SW480 (cell line): ENCODE measurements at places on chromosomes 16 and 17.
A peak's percentile ranks its signal among the peaks of the same experiment; 100 is the strongest.

- DNase-seq, result no peak
Observed at GRCh38 chr16:87044032-87044382, 273.2 kb downstream of the C16orf95 start.

DNA sequence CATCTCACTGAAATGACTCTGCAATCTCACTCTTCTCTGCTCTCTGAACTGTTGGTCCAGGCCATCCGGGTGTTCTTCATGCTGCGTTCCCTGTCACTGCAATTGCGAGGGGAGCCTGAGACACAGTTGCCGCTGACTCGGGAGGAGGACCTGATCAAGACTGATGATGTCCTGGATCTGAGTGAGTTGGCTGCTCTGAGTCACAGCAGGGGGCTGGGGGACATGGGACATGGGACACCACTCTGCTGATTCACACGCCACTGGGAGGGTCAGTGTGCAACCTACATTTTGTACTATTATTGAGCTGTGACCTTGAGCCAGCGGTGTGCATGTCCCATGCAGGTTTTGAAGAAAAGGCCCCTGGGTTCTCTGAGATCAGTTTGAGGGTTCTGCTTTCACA is 116.5 kb downstream of the CLEC16A start:
- no peak for DNase-seq

DNA sequence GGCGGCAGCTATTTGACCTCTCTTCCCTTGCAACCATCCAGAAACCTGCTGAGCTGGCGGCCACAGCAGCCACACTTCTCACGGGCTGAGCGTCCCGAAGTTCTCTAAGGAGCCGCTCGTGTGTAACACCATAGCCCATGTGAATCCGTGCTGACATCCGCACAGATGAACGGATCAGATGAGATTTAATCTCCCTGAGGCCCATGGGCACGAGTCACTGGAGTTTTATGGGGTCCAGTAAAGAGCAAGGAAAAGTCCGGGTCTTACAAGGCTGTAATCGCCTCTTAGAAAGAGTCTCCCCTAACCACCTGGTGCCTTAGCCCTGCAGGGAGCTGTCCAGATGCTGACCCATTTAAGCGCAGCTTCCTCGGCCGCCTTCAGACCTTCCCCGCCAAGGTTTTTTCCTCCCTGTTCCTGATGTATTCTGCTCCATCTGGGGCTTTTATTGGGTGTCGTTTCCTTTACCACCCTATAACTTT is 5.5 kb upstream of the CACNG5 start:
- peak; percentile 10 for DNase-seq

GRCh38 chr17:70099294-70099693 is 24.3 kb downstream of the KCNJ16 start:
- no peak for DNase-seq

GRCh38 chr17:79556271-79556670 is 54.6 kb downstream of the RBFOX3 start:
- no peak for DNase-seq

GRCh38 chr16:15613676-15614075 is 29.3 kb downstream of the MARF1 start:
- DNase-seq, result no peak

DNA sequence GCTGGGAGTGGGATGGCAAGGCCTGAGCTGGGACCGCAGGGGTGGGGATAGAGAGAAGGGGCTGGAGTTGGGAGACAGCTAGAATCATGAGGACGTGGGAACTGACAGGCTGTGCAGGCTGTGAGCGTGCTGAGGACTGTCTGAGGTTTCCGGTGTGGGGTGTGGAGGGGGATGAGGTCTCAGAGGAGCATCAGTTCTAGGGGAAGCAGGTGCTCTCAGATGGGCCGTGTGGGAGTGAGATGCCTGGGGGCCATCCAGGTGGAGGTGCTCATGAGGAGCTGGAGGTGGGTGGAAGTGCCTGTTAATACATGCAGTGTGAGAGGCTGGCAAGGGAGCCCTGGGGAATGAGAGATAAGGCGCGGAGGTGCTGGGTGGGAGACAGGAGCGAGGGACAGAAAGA is 27.2 kb downstream of the HASPIN start:
- no peak for DNase-seq

- no peak for DNase-seq
Observed at GRCh38 chr16:88628512-88628974, 9.8 kb upstream of the IL17C start.

DNA sequence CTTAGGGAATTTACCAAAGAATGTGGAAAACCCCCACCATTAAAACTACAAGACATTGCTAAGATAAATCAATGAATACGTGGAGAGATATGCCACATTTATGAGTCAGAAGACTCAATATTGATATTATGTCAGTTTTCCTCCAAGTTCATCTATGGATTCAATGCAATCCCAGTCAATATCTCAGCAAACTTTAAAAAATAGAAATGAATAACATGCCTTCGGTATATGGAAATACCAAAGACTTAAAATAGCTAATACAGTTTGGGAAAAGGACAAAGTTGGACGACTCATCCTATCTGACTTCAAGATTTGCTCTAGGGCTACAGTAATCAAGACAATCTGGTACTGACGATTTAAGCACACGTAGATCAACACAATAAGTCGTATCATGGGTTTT is 31.2 kb downstream of the PIK3R5 start:
- no peak for DNase-seq
